ENCODE measurements at places on chromosomes 3 and 15.

- no peak for DNase-seq
Observed at GRCh38 chr15:52677593-52678467, 1.4 kb downstream of the ATOSA start.

DNA sequence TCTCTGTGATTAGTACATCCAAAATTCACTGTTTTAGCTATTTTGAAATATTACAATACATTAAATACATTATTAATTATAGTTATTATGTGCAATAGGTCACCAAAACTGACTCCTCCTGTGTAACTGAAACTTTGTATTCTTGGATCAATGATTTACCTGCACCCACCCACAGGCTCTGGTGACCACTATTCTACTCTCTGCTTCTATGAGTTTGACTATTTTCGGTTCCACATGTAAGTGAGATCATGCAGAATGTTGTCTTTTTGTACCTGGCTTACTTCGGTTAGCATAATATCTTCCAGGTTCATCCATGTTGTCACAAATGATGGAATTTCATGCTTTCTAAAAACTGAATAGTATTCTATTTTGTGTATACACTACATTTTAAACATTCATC is 43.8 kb downstream of the SLC2A2 start:
- no peak for DNase-seq

GRCh38 chr3:64268926-64269325 is 43.7 kb upstream of the PRICKLE2 start:
- no peak for DNase-seq

- no peak for DNase-seq
Observed at GRCh38 chr3:132503559-132503958, 86.3 kb downstream of the DNAJC13 start.

GRCh38 chr3:37693511-37694283 is 168.0 kb upstream of the CTDSPL start:
- DNase-seq = peak; percentile 69

DNA sequence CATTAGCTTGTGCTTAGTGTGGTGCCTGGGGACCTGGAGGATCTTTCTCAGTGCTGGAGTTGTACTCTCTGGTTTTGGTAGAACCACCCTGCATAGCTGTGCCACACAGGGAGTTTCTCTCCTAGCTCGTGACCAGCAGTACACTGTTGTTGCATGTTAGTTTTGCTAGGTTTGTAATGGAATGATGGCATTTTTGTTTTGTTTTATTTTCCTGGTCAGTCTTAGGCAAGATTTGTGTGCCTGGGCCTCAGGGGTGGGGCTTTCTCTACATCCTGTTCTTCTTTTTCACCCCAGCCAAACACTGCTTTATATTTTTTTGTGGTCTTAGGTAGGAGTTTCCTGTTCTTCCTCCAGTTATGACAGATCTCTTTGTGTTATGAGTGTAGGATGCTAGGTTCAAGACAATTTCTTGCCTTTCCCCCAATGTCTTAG is 534.5 kb upstream of the KCNMB2 start:
- no peak for DNase-seq

GRCh38 chr15:42784705-42785104 is 47.8 kb upstream of the CDAN1 start:
- DNase-seq = no peak

GRCh38 chr15:38847666-38848065 is 283.1 kb upstream of the RASGRP1 start:
- no peak for DNase-seq

Data from COLO829 (cell line).